ENCODE measurements at places on chromosomes 13 and 19.

DNA sequence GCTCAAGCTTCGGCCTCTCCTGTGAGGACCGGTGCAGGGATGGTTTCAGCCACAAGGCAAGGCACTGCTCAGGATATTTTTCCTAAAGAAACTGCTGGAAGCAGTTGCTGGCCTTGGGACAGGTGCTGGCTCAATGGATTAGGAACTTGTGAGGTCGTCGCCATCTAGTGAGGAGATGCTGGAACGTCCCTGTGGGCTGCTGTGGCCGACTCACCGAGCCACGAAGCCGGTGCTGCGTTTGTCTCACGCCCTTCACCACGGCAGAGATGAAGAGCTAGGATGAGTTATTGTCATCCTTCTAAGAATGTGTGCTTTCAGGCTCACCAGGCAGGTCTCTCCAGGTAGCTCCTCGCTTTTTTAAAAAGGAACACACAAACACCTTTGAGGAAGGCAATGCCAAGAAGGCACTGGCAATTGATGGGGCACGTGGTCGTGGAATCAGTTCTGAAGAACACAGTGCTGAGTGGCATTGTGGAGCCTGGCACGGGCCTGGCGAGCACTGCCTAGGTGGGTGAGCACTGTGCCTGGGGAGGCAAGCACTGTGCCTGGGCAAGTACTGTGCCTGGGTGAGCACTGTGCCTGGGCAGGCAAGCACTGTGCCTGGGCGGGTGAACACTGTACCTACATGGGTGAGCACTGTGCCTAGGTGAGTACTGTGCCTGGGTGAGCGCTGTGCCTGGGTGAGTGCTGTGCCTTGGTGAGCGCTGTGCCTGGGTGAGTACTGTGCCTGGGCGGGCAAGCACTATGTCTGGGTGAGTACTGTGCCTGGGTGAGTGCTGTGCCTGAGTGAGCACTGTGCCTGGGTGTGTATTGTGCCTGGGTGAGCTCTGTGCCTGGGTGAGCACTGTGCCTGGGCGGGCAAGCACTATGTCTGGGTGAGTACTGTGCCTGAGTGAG, 140.4 kb downstream of the TEX29 start:
- H3K27me3 ChIP-seq: no peaks in the 10 kb centered on the region
- H3K4me3 ChIP-seq: no peak overlapping the region
- no peaks in the 10 kb centered on the region for H3K4me1 ChIP-seq
- H3K36me3 ChIP-seq: no peaks in the 10 kb centered on the region
- H3K27ac ChIP-seq: no peak overlapping the region

GRCh38 chr13:31369213-31369612, 169.4 kb downstream of the B3GLCT start:
- DNase-seq: no peak
- H3K27me3 ChIP-seq: no peaks in the 10 kb centered on the region
- H3K4me3 ChIP-seq: no peak overlapping the region
- no peaks in the 10 kb centered on the region for H3K4me1 ChIP-seq
- H3K27ac ChIP-seq: no peak overlapping the region

- DNase-seq: no peak
- H3K4me3 ChIP-seq: no peak overlapping the region
- H3K4me1 ChIP-seq: no peaks in the 10 kb centered on the region
- no peaks in the 10 kb centered on the region for H3K36me3 ChIP-seq
Measured at GRCh38 chr19:37855098-37855497, 51.3 kb downstream of the WDR87 start.

DNA sequence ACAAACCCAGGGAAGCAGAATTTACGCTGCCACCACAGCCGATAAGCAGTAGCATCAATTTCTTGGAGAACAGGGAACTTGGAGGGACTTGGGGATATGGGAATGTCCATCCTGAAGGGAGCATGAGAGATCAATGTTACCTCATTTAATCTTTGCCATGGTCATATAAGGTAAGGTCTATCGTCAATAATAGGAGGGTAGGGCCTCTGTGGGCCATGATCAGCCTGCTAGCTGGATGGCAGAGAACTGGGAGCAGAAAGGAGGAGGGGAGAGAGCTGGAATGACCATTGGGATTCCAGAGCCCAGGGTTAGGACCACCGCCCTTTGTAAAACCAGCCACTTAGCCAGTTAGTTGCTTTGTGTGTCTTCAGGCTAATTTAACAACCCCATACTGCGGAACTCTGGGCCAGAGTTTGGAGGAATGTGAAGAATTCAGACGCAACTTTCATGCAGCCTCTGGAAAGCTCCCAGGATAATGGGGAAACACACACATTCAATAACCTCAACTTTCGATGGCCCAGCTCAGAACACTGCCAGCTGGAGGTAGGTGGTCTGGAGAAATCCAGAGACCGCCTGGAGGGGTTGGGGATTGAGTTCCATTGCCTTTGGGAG, 40.3 kb downstream of the ZNF557 start:
- no peak overlapping the region for H3K27ac ChIP-seq
- H3K27me3 ChIP-seq: no peaks in the 10 kb centered on the region
- H3K36me3 ChIP-seq: no peaks in the 10 kb centered on the region

DNA sequence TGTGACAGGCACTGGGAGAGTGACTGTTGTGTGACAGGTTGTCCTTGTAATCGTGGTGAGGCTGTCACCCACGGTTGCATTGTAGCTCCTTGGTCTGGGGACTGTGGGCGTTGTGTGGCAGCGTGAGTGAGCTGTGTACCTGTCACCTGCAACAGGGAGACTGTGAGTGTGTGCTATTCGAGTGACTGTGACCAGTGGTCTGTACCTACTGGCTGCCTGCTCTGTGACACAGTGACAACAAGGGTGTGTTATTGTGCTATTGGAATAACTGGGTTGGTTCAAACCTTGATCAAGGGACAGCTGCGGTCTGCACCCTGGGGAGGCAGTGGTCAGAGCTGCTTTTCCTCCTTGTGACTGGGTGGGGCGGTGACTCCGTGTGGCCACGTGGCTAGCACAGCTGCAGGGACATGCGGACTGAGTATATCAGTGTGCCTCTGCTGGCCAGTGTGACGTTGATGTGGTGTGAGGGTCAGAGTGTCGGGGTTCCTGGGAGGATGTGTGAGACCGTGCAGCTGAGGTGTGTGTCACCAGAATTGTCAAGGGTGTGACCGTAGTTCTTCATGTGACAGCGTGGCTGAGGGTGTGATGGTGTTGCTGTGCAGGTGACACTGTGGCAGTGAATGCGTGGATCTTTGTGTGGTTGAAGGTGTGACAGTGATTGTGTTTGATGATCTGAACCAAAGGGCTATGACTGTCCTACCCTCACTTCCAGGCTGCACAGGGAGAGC, 10.1 kb upstream of the NFIX start:
- no peaks in the 10 kb centered on the region for H3K27me3 ChIP-seq
- H3K4me1 ChIP-seq: peaks cover 33% of the 10 kb centered on the region
- no peaks in the 10 kb centered on the region for H3K36me3 ChIP-seq
- H3K4me3 ChIP-seq: no peak overlapping the region
- H3K27ac ChIP-seq: peak overlapping the region; percentile 50
- DNase-seq: peak; percentile 73

DNA sequence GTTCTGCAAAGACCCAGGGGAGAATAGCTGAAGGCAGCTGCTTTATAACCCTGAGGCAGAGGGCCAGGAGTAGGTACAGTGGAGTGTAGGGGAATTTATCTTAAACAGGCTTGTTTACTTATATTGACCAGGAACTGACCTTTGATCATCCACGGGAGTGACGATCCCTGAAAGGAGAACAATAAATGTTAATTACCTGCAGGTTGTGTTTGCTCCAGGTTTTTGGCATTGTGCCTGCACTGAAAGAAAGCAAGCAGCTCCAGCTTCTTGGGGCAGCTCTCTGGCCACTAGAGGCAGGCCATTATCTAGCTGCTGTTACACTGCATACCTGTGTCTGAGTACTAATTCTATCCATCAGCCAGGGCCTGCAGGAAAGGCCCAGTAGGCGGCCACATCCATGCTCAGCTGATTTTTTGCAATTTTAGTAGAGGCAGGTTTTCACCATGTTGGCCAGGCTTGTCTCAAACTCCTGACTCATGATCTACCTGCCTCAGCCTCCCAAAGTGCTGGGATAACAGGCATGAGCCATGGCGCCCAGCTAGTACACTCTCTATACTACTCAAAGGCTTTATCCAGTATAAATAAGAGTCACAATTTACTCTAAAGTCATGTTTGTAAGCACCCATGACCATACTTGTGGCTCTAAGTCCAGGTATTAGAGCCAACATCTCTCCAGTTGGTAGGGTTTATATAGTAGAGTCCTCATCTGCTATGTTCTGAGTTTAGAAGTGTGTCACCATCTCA, 8.5 kb upstream of the ZNF91 start:
- H3K36me3 ChIP-seq: no peaks in the 10 kb centered on the region
- H3K27ac ChIP-seq: no peak overlapping the region
- no peak for DNase-seq
- H3K4me1 ChIP-seq: no peaks in the 10 kb centered on the region
- no peaks in the 10 kb centered on the region for H3K27me3 ChIP-seq

GRCh38 chr19:4400135-4400936, at the start of gene SH3GL1:
TSS of gene SH3GL1 (minus strand) at chr19:4400547. CDS start at chr19:4400368, 179 bp downstream.
- peak; percentile 90 for DNase-seq
- peaks cover 24% of the 10 kb centered on the region for H3K36me3 ChIP-seq
- peak within 1 kb of the TSS; percentile 93 for H3K4me3 ChIP-seq
- no peaks in the 10 kb centered on the region for H3K27me3 ChIP-seq

DNA sequence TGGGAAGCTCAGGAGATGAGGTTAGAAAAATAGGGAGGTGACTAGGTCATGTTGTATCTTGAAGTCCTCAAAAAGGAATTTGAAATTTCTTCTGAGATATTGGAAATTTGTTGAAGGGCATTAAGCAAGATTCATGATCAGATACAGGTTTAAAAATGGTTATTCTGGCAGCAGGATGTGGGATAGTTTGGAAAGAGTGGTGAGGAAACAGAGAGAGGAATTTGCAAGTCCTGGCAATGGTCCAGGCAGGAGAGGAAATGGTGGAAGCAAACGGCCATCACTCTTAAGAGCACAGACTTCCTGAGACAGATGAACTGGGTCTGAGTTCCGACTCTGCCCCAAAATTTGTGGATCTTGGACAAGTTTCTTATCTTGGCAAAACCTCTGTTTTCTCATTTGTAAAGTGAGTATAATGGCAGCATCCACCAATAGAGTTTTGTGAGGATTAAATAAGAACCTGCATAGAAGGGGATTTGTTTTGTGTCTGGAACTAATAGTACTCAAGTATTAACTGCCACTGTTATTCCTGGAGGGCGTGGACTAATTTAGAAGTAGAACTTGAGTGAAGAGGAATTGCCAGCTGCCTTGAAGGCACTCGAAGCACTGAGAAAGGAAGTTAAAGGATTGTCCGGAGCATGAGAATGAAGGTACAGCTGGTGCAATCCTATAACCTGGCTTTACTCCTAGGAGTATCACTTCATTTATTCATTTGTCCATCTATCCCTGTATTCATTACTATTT, 99.6 kb downstream of the CCNA1 start:
- DNase-seq: peak; percentile 16
- H3K36me3 ChIP-seq: no peaks in the 10 kb centered on the region
- no peak overlapping the region for H3K4me3 ChIP-seq
- no peaks in the 10 kb centered on the region for H3K27me3 ChIP-seq
- H3K27ac ChIP-seq: no peak overlapping the region
- peaks cover 26% of the 10 kb centered on the region for H3K4me1 ChIP-seq

DNA sequence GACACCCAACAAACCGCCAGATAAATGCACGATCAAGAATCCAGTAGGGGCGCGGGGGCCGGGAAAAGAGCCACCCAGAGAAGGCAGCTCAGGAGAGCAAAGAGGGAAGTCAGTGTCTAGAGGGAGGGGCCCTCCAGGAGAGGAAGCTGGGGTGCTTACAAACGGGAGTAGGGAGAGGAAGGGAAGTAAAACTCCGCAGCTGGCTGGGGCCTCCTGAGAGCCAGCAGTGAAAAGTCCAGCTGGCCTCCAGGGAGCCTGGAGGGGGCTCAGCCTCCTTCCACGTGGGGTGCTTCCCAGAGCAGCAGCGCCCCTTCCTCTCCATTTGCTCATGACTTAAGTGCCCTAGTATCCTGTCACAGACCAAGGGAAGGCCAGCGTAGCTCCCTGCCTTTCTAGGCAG, 51.8 kb downstream of the TMED1 start:
- no peaks in the 10 kb centered on the region for H3K36me3 ChIP-seq
- no peak overlapping the region for H3K27ac ChIP-seq
- no peak for DNase-seq
- H3K27me3 ChIP-seq: no peaks in the 10 kb centered on the region
- peaks cover 8% of the 10 kb centered on the region for H3K4me1 ChIP-seq

GRCh38 chr13:95706356-95706755, 29.4 kb downstream of the DNAJC3 start:
- no peaks in the 10 kb centered on the region for H3K27me3 ChIP-seq
- H3K4me1 ChIP-seq: no peaks in the 10 kb centered on the region
- DNase-seq: no peak
- H3K4me3 ChIP-seq: no peak overlapping the region
- H3K27ac ChIP-seq: no peak overlapping the region

DNA sequence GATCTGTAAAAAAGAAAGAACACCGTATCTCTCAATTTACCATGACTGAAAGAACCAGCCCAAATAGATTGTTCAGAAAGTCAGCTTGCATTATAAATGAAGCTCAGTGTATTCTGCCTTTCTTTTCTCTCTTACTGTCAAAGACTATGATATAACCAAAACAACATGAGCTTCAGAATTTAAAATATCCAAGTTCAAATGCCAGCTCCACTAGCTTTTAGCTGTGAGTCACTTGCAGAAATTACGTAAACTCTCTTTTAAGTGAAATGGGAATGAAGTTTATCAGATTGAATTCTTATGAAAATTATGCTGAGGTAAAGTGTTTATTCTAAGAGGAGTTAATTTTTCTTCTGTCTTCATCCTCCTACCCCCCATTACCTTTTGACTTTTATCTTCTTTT, 20.0 kb upstream of the POSTN start:
- H3K4me1 ChIP-seq: no peaks in the 10 kb centered on the region
- no peak overlapping the region for H3K4me3 ChIP-seq
- no peaks in the 10 kb centered on the region for H3K36me3 ChIP-seq
- H3K27ac ChIP-seq: no peak overlapping the region
- DNase-seq: no peak

DNA sequence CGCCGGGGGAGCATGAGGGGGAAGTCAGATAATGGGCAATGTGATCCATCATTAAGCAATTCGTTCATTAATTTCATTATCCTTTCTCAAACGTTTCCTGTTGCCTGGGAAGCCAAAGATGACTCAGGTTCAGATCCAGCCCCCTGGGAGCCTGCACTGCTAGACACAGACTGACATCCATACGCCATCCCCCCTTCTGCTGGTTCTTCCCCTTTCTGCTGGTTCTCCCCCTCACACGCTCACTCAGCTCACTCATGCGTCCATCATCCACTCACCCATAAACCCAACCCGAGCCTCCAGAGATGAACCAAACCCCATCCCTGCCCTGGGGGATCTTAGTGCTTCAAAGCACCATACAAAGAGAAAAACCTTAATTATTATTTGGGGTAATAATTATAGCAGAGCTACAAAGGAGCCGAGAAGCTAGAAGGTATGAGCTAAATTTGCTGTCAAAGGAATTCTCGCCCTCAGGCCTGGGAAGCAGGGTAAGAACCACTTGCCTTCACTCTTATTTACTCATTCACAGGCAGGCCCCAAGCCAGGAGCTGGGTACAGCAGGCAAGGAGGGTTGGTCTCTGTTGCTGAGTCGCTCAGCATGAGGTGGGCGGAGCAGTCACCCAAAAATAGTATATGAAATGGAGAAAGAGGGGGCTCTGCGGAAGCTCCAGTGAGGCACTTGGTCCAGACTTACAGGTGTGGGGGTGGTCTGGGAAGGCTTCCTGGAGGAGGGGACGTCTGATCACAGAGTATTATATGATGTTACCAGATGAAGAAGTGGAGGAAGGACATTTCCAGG, 7.0 kb upstream of the ZNF444 start:
- H3K36me3 ChIP-seq: no peaks in the 10 kb centered on the region
- H3K27ac ChIP-seq: no peak overlapping the region
- H3K4me1 ChIP-seq: peaks cover 4% of the 10 kb centered on the region
- DNase-seq: no peak
